Liver (tissue), 10 donors: ENCODE measurements at places on chromosomes 5 and 9.

GRCh38 chr9:128191406-128192046 is at the start of gene CIZ1:
Gene CIZ1 (minus strand): TSS chr9:128191572. CDS start chr9:128190857, 715 bp downstream.
- DNase-seq, result peak; percentile 82

GRCh38 chr9:137300567-137301080 is 1.4 kb downstream of the NRARP start:
- DNase-seq, result no peak

- no peak for DNase-seq
These were observed 69.6 kb upstream of the LRRTM2 start for GRCh38 chr5:138944527-138945322.

DNA sequence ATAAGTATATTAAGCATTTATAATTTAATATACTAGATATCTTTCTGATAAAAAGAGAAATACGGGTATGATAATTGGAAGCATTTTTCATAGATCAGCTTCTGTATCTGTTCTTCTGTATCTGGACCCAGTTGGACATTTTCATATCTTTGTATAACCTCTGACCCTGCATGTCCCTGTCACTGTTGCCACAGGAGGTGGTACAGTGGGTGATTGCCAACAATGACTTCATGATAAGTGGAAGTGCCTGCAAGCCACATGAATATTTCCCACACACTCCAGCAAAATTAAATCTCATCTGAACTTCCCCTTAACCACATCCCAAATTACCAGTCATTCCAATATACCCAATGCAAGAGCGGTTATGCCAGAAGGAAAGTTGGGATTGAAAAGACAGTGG is 376.4 kb downstream of the ARRDC3 start:
- no peak for DNase-seq

- no peak for DNase-seq
These were observed 23.3 kb downstream of the MCTP1 start for GRCh38 chr5:95261437-95262175.

DNA sequence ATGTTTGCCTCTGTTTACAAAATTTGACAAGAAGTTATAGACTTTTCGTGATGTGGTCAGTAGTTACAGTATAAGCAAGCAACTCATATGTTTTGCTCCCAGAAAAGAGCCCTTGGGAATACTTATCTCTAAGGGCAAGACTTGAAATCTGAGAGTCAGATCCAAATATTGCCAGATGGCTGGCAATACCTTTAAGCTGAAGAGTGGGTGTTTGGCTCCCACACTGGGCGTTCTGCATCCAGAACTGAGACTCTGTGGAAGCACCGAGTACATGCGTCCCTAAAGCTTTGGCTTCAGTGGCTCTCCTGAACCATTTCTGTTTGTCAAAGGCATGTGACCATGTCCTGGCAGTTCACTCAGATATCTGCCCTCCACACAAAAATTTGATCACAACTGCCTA is 194.1 kb downstream of the DCP2 start:
- no peak for DNase-seq

DNA sequence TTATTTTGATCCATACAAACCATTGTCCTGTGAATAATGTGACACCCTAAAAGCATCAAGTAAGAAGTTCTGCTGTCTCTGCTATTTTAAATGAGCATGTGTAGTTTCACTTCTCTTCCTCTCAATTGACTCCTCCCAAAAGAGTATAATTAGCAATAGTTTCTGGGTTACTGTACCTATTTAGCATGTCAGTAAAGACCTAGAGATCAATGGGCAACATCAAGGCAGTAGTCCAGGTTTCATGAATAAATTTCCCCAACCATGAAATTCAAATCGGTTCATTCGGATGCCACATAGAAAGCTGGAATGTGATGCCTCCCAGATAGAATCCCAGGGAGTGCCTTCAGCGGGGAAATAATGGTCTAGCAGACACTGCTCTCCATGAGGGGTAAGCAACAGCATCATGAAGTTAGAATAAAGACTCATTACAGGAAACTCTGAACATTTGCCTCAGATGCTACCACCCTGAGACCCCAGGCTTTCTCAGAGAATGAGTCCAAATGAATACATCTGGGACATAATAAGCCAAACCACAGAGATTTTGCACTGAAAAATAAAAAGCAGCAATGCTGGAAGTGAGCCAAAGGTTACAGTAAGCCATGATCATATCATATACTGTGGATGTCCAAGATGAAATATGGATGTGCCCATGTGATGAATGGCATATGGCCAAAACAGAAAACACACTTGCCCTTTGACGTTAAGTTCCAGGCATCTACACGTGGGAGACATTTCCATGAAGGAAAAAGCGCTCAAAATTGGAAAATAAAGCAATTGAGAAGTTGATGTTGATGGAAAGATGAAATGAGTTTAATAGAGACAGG is 1107.0 kb upstream of the SEMA6A start:
- DNase-seq, result no peak

DNA sequence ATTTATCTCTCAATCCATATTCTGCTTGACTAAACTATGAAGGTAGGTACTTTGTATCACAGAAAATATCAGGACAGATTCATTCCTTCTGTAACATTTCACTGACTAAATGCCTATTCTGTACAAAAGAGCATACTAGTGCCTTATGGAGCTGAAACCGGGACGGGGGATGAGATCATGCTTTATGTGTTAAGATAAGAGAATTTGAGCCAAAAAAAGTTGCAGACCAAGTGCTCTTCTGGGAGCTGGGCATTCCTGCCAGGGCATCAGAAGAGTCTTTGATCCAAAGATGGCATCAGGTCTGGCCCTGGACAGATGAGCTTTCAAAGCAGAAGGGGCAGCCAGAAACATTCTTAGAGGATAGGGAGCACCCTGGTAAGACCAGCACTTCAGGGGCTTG is 27.5 kb upstream of the GLIPR2 start:
- no peak for DNase-seq

DNA sequence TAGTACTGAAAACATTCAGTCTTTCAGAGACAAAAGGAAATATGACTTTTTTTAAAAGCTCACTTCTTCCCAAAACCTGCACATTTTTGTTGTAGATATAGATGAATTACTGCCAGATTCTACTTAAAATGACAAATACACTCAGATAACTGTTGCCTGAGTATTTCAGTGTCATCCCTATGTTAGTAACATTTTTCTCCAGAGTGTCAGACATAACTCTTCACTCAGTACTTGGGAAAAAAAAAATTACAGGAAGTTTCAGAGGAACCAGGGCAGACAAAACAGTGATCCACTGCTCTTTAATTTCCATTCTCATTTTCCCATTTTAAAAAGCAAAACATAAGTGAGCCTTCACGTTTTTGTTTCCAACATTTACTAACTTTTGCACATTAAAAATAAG is 79.3 kb upstream of the ITGA1 start:
- no peak for DNase-seq

GRCh38 chr9:95508242-95508967 is 8.4 kb downstream of the PTCH1 start:
- no peak for DNase-seq

DNA sequence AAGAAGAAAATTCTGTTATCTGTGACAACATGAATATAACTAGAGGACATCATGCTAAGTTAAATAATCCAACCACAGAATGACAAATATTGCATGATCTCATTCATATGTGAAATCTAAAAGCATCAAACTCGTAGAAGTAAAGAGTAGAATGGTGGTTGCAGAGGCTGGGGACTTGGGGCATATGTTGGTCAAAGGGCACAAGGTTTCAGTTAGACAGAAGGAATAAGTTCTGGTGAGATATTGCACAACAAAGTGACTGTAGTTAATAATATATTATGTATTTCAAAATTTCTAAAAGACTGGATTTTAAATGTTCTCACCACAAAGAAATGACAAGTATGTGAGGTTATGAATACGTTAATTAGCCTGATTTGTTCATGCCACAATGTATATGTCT is 24.8 kb downstream of the GRIA1 start:
- no peak for DNase-seq

- peak; percentile 29 for DNase-seq
These were observed 63.8 kb upstream of the RNF130 start for GRCh38 chr5:180135128-180135955.

DNA sequence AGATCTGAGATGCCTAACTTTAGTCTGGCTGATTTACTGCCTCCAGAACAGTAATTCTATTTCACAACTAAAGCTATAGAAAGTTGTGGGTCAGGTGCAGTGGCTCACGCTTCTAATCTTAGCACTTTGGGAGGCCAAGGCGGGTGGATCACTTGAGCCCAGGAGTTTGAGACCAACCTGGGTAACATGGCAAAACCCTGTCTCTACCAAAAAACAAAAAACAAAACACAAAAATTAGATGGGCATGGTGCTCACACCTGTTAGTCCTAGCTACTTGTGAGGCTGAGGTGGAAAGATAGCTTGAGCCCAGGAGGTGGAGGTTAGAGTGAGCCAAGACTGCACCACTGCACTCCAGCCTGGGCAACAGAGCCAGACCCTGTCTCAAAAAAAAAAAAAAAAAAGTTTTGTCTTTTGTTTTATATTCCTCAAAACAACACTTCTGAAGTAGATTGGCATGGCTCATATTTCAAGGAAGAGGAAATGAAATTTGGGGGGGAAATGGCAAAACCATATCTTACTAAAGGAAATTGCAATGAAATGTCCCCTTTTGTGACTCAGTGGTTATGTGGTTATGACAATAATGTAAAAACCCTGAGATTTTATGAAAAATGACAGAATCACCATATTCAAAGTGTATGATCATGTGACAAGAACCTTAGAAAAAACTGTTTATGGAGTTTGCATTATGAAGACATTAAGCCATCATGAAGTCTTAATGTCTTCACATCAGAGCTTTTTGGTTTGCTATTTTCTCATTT is 16.2 kb downstream of the FNBP1 start:
- DNase-seq, result no peak

GRCh38 chr9:105070176-105070575 is 142.2 kb upstream of the ABCA1 start:
- no peak for DNase-seq

DNA sequence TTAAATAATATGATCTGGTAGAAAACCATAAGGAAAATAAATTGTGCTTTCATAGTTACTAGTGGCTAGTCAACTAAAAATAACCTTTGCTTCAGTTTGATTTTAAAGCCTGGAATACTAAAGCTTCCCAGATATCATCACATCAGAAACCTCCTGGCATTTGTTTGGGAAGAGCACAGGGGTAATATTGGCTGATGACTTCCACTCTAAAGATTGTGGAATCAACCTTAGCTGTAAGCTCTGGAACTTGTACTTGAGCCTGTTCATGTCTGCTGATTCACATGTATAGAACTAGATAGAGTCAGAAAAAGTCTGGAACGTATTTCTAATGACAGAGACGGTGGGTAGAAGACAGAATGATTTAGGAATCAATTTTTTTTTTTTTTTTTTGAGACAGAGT is 345.0 kb downstream of the CWC27 start:
- DNase-seq, result no peak

DNA sequence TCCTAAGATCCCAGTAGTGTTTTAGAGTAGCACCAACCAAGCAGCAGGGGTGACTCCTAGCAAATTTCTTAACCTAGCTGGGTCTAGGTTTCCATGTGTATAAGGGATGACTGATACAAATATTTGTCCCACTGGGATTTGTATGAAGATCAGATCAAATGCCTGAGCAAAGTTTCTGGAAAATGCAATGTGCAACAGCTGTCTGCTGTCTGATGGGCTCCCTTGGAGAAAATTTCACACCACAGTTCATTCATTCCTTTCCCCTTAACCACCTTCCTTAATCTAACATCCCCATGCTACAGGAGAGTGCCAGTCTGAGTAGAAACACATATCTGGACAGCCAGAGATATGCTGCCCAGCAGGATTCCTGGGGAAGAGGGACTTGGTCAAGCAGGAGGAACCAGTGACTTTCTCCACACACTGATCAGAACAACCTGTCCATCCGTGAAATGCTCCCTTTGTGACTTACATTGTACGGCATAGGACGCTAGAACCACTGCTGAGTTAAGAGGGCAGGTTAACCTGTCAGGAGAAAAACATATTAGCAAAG is 53.3 kb downstream of the PTPN3 start:
- no peak for DNase-seq

- peak; percentile 70 for DNase-seq
These were observed 76.6 kb upstream of the TBCA start for GRCh38 chr5:77852514-77853352.

- DNase-seq, result peak; percentile 63
These were observed 24.3 kb upstream of the POMT1 start for GRCh38 chr9:131478421-131478868.

GRCh38 chr5:37988454-37989046 is 148.7 kb upstream of the GDNF start:
- DNase-seq, result no peak

DNA sequence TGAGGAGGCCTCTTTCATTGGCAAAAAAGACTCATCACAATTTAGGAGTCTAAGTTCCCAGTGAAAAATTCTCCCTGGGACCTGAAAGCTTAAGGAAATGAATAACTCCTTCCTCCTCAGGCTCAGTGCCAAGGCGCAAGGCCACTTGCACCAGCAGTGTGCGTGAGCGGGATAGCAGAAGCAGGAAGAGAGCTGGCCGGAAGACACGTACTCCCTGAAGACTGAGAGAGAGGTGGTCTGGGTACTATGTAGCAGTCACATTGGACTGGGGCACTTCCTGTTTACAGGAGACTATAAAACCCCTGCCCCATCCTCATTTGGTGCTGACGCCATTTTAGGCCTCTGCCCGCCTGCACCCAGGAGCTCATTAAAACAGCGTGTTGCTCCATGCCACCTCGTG is 66.3 kb upstream of the IL33 start:
- no peak for DNase-seq

DNA sequence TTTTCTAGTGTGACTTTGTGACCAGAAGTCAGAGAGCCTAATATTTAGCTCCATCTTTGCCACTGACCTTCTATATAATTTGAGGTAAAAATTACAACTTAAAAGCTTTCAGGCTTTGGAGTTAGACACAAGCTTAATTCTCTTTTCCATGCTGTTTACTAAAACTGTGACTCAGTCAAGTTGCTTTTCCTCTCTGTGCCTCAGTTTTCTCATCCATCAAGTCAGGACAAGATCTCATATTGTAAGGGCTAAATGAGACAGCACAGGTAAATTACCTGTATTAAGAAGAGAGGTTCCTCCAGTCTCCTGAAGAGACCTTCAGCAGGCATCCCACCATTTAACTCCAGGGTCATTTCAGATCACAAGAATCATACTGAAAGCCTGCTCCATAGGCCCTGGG is 339.2 kb downstream of the ASTN2 start:
- no peak for DNase-seq

GRCh38 chr9:131709771-131710431 is 30.0 kb downstream of the RAPGEF1 start:
- DNase-seq, result no peak

- DNase-seq, result no peak
These were observed 172.8 kb upstream of the PLCXD3 start for GRCh38 chr5:41683181-41683580.

GRCh38 chr9:77707383-77708063 is 59.4 kb upstream of the GNA14 start:
- DNase-seq, result no peak

GRCh38 chr5:150060471-150060870 is 25.9 kb downstream of the CSF1R start:
- no peak for DNase-seq

GRCh38 chr9:20551236-20551635 is 71.1 kb downstream of the MLLT3 start:
- DNase-seq, result no peak

- no peak for DNase-seq
These were observed 54.7 kb upstream of the NEURL1B start for GRCh38 chr5:172586125-172587060.
